ENCODE measurements at places on chromosomes 4 and X. TPM values are rescaled to one million over a fixed set of nuclear protein-coding genes. Genes with fewer than 3 reads are reported as not detected.

PDE6B gene
- 10.7 TPM for total RNA-seq

PRIMPOL gene
- 13.1 TPM for total RNA-seq

- no peak for DNase-seq
These were observed 27.4 kb downstream of the FAM13A start for GRCh38 chr4:89029591-89029990.

DNA sequence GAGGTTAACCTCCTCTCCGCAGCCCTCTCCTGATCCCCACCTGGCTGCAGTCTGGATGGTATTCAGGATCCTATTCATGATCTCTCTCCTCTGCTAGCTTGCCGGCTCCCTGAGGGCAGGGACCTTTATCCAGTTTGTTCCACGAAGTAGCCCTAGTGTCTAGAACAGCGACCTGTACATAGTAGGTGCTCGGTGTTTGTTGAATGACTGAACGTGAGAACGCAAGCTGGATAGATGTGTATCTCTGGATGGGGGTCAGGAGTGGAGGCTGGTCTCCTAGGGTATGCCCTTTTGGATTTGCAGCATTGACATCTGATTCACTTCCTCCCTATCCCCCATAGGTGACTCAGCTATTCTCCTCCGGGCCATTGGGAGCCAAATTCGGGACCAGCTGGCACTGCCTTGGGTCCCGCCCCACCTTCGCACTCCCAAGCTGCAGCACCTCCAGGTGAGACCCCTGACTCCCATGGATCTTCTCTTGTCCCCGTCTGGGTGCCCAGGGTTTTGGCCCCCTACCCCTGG is 7.3 kb downstream of the CCDC22 start:
- DNase-seq = no peak

GRCh38 chrX:5490786-5491563 is 737.7 kb downstream of the NLGN4X start:
- no peak for DNase-seq

DNA sequence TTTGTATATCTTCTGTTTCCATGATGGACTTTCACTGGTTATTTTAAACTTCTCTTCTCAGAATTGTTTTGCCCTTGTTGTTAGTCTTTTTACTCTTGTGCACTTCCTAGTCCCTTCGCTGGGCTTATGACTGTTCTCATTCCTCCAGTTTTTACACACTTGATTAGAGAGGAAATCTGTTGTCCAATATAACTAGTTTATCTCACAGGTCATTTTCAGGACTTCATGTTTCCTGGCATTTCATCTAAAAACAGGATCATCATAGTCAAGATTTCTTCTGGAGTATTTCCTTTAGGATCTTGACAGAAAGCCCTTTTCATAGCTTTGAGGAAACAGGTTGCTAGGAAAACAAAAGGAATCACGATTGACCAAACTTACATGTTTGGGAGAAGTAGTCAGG is 3.0 kb downstream of the FNIP2 start:
- DNase-seq = no peak
